ENCODE measurements at places on chromosomes 16 and 17. TPM values are rescaled to one million over a fixed set of nuclear protein-coding genes. Genes with fewer than 3 reads are reported as not detected.

The HBA2 gene
- total RNA-seq = 1.2 TPM

The PAGR1 gene
- total RNA-seq = 43.0 TPM

The LRRC37A gene
- 4.9 TPM for total RNA-seq

The CACNG3 gene
- not detected for total RNA-seq

The SCGB1C2 gene
- total RNA-seq = not detected

The TRIM65 gene
- 27.4 TPM for total RNA-seq

The PIMREG gene
- 33.4 TPM for total RNA-seq

The RPS2 gene
- total RNA-seq = 3,241 TPM

The PRSS33 gene
- total RNA-seq = not detected

The CCDC92B gene
- 4.0 TPM for total RNA-seq

The TBC1D26 gene
- total RNA-seq = 2.0 TPM

The SULT1A4 gene
- 1.6 TPM for total RNA-seq

GRCh38 chr17:57433452-57433851 is 177.1 kb downstream of the MSI2 start:
- DNase-seq = no peak

GRCh38 chr17:41505809-41506767 is 676 bp upstream of the KRT13 start:
- DNase-seq = no peak

- DNase-seq = no peak
Measured at GRCh38 chr16:79523971-79524370, 76.6 kb downstream of the MAF start.

DNA sequence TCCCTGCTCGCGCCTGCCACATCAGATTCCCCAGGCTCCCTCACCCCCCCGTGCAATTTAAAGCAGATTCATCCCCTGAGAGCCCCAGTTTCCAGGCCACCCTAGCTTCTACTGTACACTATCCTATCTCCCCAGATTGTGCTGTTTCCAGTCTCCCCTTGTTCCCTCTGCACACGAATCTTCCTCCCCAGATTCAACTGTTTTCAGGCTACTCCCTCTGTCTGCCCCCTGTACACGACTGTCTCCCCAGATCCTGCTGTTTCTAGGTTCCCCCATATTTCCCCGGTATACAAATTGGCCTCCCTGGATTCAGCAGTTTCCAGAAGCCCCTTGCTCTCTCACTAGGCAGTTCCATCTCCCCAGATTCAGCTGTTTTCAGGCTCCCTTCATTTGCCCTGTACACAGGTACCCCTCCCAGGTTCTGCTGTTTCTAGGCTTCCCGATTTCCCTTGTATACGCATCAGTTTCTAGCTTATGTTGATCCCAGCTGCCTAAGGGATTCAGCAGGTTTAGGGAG is 22.9 kb downstream of the COPZ2 start:
- no peak for DNase-seq

GRCh38 chr17:8005967-8006730 is 3.7 kb downstream of the GUCY2D start:
- no peak for DNase-seq

GRCh38 chr17:78137392-78138203 is 7.0 kb downstream of the TMC8 start:
- peak; percentile 87 for DNase-seq

DNA sequence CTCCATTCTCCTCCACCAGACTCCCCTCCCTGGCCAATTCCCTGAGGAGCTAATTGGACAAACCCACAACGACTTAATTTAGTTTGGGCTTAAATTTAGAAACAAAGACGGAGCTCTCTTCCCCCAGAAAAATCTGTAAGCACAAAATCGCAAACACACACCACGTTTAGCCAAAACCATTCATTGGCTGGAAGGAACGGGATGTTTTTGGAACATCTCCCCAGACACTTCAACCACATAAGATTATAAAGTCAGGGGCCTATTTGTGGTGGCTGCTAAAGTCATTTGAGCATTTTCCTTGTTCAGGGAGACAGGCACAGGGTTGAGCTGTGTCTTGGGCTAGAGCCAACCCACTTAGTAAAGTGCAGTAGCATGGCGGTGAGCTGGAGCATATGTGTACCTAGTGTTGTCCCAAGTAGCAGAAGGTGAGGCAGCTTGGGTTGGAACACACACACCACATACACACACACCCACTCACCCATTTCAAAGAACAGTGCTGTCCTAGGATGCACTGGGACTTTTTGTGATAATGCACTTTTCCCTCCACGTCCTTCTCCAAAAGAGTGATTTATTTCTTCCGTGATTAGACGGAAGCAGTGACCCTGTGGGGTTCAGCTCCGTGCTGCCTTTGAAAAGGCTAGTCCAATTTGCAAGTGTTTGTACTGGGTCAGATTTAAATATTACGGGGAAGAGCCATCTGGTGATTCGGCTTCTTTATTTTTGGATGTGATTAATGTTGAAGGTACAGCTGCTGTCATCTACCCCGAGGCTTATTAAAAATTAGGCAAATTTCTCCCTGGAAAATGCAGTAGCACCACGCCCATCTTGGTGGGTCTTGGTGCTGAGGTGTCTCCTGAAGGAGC is 32.2 kb downstream of the ELAC2 start:
- DNase-seq = no peak

DNA sequence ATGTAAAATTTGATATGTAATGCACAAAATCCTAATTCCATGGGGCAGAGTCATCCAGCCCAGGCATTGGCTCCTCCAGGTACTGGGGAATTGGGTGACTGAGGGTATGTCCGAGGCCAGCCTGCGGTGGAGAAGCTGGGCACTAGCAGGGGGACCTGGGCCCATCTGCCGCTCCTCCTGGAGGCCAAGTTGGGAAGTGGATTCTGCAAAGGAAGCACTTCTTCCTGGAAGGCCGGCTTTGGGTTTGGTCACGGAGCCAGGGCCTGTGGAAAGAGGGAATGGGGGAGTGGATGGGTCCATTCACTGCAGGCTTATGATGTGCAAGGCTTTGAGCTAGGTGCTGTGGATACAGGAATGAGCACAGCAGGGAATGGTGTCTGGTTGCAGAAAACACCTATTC is 85.8 kb downstream of the GNAO1 start:
- DNase-seq = peak; percentile 89

DNA sequence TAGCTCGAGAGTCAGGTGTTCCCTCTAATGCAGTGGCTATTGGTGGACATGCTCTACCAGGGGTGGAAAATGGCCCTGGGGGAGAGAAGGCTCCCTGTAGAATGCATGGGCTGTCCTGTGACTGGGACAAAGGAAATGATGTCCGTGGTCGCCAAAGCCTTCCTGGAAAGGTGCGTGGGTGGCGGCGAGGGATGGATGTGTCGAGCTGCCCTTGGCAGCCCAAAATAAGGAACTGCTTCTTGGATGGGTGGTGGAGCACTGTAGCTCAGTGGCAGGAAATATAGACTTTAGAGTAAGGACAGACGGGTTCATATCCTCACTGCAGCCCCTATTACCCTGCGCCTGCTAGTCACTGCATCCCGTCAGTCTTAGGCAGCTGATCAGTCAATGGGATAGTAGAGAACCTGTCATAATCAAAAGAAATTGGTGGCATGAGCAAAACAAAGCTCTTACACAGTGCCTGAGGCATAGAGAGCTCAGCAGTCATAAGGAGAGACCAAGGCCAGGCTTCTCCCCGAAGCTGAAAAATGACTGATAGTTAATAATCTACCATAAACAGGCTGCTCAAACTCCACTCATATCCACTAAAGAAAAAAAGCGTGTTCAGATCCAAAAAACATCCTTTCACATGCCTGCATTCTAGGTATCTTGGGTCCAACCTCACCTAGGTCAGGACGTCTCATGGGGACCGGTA is 123.5 kb upstream of the PLCG2 start:
- DNase-seq = no peak

- DNase-seq = no peak
Measured at GRCh38 chr16:17387256-17387655, 83.5 kb downstream of the XYLT1 start.

- DNase-seq = peak; percentile 44
Measured at GRCh38 chr17:50058296-50058953, 2.5 kb downstream of the ITGA3 start.

GRCh38 chr16:51540259-51540658 is 389.2 kb upstream of the SALL1 start:
- no peak for DNase-seq

DNA sequence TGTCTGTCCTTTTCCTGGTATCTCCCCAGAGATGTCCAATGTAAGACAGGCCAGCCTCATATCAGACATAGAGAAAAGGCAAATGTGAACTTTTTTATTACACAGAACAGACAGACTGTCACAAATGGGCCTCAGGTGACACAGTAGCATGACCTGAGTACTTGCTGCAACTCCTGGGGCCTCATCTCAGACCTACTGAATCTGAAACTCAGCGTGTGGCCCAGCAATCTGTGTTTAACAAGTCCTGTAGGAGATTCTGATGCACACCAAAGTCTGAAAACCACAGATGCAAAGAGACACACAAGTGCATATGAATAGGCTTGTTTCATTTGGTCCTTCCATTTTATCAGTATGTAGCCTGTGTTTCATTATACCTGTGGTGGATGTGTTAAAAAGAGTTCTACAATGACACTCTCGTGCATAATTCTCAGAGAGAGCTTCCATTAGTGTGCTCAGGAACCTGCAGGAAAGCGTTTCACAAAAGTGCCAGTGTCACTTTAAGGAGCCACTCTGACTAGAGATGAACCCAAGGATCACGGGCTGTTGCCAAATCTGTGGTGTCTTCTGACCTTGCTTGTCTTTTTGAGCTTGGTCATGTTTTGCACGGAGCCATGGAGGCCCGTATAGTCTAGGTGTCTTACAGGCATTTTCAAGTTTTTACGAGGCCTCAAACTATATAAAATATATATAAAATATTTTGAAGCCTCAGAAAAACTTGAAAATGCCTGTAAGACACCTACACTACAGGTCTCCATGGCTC is 33.8 kb upstream of the NF1 start:
- DNase-seq = no peak

- no peak for DNase-seq
Measured at GRCh38 chr16:16131659-16132058, 91.6 kb downstream of the ABCC6 start.

DNA sequence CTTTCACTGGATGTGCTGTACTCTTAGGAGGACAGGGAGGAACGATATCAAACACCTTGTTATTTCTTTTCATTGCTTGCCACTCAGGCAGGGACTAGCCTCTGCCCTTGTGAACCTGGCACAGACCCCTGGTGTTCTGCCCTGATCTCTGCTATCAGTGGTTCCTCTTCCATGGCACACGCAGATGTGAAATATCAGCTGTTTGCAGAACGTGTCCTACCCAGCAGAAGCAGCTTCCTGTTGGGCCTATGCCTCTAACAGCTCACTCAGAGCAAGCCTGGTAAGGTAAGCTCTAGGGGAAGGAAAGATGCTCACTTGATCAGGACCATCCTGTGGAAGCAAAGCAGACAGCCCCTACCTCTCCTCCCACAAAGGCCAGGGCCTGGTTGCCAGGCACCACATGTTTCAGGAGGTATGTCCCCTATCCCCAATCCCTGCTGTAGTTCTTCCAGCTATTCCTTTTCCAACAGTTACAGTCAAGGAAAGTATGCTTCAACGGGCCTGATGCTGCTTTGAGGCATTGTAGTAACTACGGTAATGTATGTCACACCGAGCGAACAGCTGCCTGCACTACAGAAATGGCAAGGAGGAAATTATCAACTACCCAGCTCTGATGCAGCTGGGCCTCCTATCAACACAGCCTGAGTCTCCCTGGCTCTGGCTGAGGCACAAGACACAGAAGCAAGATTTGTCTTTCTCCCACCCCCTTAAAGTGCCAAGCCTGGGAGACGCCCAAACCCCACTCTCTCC is 41.3 kb upstream of the GFOD2 start:
- DNase-seq = no peak

DNA sequence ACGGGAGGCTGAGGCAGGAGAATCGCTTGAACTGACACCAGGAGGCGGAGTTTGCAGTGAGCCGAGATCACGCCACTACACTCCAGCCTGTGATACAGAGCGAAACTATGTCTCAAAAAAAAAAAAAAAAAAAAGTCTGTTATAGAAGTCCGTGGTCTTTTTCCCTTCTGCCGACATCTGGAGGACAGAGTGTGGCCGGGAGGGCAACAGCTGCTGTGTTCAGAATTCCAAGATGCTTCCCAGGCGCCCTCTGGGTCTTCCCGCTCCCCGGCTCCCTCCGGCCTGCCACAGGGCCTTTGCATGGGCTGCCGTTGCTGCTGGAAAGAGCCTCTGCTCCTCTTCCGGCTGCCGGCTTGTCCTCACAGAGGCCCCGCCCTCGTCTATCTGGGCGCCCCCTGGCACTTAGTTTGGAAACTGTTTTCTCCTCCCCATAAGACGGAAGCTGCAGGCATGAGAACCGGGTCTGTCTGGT is 2.4 kb upstream of the CACNA1H start:
- DNase-seq = peak; percentile 66

DNA sequence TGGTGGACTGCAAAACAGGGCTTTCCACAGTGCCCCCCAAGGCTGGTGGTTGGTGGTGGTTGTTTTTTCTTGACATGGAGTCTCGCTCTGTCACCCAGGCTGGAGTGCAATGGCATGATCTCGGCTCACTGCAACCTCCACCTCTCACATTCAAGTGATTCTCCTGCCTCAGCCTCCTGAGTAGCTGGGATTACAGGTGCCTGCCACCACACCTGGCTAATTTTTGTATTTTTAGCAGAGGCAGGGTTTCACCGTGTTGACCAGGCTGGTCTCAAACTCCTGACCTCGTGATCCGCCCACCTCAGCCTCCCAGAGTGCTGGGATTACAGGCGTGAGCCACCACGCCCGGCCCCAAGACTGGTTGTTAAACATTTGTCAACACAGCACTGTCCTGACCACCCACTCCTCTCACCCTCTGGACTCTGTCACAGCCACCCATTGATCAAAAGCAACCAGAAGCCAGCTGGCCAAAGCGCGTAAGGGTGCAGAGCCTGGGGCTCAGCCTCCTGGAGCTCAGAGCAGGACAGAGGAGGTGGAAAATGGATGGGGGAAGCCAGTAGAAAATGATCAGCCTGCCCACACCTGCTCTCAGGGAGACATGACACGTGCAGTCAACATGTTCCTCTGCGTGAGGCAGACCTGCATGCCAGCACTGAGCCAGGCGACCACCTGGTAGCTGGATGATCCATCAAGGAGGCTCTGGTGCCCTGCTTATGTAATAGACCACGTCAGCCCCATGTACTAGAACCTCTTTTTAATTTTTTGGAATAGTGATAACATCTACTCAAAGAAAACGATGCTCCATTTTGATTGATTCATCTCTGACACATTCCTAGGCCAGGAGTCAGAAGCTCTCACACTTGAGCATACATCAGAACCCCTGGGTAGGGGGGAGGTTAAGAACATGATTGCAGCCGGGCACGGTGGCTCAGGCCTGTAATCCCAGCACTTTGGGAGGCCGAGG is 14.8 kb upstream of the OSGIN1 start:
- no peak for DNase-seq

GRCh38 chr17:27544350-27545131 is 86.4 kb upstream of the LGALS9 start:
- DNase-seq = peak; percentile 51

GRCh38 chr17:29620271-29620670 is 2.4 kb downstream of the CORO6 start:
- DNase-seq = peak; percentile 82

- DNase-seq = no peak
Measured at GRCh38 chr16:26453215-26453614, 613.5 kb upstream of the C16orf82 start.

GRCh38 chr17:40095944-40096791 is 4.2 kb downstream of the NR1D1 start:
- no peak for DNase-seq

Data from endodermal cell (in vitro differentiated cells).